ENCODE measurements at places on chromosomes 6 and 20.

GRCh38 chr6:27810768-27811450, 101.3 kb downstream of the OR2B2 start:
- DNase-seq: peak; percentile 35

DNA sequence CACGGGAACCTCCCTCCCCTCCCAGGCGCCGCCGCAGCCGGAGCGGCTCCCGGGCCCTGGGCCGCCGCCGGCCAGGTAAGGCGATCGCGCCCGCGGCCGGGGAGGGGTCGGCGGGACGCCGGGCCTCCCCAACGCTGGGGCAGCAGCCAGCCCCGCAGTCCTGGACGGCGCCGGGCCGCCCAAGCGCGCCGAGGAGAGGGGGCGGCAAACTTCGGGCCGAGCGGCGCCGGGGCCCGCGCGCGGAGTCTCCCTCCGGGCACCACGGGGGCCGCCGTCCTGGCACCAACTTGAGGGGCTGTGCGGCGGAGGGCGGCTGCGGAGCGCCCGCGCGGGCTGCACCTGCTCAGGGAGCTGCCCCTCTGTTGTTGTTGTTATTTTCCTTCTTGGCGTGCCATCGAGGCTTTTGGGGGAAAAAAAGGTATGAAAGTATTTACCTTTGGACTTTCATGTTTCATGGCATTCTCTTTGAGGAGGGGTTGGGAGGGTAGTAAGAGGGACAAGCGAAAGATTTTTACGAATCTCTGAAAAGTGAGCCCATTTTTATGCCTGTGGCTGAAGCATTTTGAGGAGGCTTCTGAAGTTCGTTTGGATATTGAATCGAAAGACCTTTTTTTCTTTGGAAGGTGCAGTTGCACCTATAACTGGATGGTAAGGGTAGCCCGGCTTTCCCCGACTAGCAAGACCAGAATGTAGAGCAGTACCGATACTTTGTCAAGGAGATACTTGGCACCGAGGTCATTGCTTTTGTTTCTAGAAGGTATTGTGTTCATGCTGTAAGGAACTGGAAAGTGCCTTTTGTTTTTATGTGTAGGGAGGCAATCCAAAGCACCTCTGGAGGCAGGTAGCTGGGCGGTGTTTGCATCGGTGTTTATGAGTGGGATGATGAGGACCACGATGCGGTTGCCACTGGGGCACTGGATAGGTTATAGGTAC, at the start of gene RNF182:
RNF182 (plus strand) TSS at position 4 of the 933 bp plus-strand sequence. CDS start 52,168 bp downstream, outside the sequence.
- peak; percentile 20 for DNase-seq

DNA sequence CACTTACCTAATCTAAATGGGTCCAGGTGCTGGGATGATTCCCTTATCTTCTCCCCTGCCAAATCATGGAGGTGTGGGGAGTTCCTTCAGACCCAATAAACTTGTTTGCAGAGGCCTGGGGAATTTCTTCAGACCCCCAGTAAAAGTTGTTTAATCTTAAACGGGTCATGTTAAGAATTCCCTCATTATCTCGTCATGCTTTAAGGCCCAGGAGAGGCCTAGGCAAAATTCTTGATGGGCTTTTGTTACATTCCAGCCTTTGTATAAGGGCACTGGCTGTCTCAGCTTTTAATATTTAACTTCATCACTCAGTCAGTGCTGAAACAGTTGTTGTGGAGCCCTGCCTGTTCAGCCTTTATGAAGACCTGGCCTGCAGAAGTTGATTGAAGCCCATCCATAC, 11.0 kb upstream of the SLC35B3 start:
- no peak for DNase-seq

GRCh38 chr6:84027340-84028181, 6.0 kb upstream of the MRAP2 start:
- DNase-seq: peak; percentile 78

- DNase-seq: no peak
Observed at GRCh38 chr6:13941902-13942301, 17.1 kb downstream of the RNF182 start.

DNA sequence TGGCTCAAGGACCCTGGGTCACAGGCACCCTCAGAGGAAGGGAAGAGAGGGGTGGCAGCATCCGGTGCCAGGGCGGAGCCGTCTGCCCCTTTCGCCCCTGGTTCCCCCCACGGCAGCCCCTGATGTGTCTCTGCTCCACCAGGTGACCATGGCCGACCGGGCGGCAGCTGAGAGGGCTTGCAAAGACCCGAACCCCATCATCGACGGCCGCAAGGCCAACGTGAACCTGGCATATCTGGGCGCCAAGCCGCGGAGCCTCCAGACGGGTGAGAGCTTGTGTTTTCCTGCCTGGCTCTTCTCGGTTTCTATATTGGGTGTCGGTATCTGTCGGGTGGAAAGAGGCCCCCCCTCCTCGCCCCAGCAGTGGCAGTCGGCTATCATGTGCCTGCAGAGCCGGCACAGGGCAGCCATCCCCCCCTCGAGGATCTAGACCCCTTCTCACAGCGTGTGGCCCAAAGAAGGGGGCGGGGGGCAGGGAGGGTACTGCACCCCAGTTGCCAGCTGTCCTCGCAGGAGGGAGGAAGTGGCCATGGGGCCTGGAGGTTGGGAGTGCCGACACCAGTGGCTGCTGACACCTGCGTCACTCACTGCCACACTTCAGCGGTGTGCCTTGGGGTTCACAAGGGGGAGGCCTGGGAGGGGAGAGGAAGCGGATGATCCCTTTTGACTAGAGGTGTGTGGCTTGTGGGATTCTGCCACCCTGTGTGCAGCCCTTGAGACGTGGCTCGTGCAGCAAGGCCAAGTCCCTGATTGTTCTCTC, 1.5 kb downstream of the RBM38 start:
- DNase-seq: no peak

GRCh38 chr20:37845241-37845681, 57.7 kb upstream of the VSTM2L start:
- DNase-seq: no peak

DNA sequence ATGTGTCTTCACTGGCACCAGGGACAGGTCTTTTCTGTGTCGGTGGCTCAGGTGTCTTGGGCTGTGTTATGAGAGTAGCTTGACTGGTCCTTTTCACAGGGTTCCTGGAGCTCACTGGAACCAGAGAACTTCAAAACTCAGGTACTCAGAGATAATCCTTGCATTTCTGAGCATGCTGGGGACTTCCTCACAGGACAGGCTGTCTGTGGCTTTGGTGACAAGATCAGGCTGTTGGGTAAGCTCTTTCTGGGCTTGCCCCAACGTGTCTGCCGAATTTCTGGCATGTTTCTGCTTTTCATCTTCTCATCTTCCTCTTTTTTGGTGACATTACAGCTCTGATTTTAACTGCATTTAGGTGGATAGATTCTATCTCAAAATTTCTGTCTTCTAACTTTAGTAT, 270.0 kb downstream of the CDH26 start:
- no peak for DNase-seq

DNA sequence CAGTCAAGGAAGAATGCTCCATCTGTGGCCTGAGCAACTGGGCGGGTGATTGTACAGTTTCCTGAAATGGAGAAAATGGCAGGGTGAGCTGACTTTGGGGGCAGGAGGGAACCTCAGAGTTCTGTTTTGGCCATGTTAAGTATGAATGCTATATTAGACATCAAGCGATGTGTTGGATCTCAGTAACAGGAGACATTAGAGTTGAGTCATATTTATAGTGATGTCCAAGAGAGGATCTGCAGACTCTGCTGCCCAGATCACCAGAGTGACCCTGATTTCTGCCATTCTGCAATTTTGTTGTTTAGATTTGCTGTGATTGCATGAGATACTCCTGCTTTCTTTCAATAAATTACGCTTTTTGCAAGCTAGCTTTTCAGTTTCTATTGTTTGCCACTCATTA, 131.4 kb upstream of the ENPP5 start:
- no peak for DNase-seq

GRCh38 chr6:72850469-72850868, 228.6 kb downstream of the KCNQ5 start:
- DNase-seq: no peak

GRCh38 chr20:4896971-4897497, 104.3 kb downstream of the SLC23A2 start:
- DNase-seq: no peak

DNA sequence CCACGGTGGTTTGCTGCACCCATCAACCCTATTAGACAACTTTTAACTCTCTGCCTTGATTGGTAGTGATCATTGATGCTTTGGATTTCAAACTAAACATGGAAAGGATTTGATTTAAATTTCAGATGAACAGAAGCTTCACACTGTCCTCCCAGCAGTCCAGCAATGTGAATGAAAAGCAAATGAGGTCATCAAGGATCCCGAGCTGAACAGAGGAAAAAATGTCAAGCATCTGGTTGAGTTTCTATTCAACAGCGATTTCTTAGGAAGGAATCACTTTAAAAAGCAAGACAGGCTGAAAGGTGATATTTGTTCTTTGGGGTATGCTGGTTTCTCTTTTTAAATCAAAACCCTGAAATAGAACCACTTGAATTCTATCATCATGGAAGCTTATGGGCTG, 10.6 kb upstream of the SAMD3 start:
- no peak for DNase-seq

DNA sequence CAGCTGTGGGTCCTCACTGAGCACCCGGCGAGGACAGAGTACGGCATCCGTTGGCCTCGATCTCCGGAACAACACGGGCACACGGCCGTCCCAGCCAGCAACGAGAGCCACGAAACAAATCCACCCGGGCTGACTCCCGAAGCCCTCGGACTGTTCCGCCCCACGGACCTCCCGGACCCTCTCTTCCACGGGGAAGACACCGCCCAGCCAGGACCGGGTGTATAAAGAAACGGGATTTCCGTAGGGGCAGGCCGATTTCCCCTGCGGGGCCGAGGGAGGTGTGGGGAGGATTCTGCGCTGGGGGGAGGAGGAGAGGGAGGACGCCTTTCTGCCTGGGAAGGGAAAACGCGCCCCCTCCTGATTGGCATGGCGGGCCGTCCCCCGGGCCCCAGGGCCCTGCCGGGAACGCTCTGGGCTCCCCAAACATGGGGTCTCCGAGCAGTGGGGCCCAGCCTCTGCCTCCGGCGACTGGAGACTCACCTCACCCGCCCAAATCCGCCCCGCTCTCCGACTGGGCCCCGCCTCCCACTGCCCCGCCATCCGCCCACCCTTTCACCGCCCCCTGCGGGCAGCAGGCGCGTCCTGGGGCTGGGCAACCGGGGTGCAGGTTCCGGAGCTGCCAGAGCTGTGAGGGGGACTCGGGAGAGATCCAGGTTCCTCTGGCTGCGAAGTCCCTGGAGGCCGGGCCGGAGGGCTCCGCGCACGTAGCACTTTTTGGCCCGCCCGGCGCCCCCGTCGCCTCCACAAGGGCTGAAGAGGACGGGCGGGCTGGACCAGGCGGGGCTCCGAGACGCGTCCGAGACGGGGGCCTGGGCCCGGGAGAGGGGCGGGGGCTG, 679 bp upstream of the PPDPF start:
- DNase-seq: peak; percentile 83
